Dermis microvascular lymphatic vessel endothelial cell (primary cell): ENCODE measurements at places on chromosomes 4 and X.
A peak's percentile ranks its signal among the peaks of the same experiment; 100 is the strongest.

DNA sequence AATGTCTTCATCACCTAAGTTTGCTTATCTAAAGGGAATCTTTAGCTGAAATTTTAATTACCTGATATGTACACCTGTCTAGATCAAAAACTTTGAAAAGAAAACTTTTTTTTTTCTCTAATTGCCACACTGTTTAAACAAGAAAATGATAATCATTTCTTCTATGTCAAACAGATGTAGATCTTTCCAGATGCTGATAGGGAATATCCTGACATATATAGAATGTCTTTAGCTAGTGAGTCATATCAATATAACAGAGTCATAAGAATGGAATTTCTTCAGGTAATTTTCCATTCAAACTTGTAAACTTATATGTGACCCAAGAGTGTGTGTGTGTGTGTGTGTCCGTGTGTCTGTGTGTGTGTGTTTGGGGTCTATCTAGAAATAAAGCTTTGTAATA is 271.9 kb downstream of the GPM6A start:
- no peak for DNase-seq

GRCh38 chr4:135411251-135411650 is 1209.7 kb upstream of the PABPC4L start:
- no peak for DNase-seq

GRCh38 chr4:114577386-114577785 is 21.2 kb upstream of the UGT8 start:
- no peak for DNase-seq

- DNase-seq, result peak; percentile 15
These were observed 30.9 kb upstream of the DDX3X start for GRCh38 chrX:41303013-41303412.

DNA sequence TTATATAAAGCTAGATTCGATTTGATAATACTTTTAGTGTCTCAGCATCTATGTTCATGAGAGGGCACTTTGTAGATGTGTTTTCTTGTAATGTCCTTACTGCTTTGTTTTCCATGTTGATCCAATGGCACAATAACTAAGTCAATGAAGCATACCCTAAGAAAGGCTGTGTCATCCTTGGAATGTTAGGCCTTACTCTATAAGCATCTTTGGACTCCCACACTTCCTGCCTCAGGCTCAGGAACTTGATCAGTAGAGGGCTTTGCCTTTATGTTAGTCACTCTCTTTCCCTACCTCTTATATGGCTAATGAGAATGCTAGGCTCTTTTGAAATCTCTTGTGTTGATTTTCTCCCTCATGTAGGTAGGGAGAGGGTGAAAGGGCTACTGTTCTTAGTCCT is 33.2 kb upstream of the EDA2R start:
- no peak for DNase-seq

- no peak for DNase-seq
These were observed 33.5 kb upstream of the IGSF1 start for GRCh38 chrX:131322651-131323050.

DNA sequence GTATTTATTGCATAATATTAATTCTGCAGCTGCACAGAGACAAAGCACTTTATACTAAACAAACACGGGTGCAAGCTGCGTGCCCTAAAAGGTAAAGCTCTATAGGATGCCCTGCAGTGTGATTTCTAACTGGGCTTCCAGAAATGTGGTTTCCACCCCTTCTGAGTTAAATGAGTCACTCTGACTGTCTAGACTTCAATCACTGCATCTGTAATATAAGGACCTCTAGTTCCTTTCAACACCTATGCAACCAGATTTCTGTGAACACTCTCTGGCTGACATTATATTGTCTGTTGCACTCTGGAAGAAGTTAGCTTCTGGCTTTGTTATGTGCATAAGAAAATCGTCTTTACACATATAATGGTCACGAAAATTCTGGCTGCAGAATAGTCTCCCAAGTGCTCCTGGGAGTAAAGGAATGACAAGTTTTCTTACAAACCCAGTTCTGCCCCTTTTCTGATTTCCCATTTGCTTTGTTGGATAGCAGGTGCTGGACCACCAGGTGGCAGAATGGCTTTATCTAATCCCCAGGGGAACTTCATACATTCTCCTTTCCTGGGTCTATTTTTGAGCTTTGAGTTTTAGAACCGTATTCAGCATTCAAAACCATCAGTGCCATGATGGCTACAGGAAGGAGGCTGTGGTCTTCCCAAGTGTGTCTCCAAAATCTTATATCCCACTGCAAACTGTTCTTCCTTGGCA is 842.2 kb downstream of the STIM2 start:
- DNase-seq, result no peak

GRCh38 chr4:5722328-5722727 is 11.3 kb downstream of the EVC start:
- DNase-seq, result no peak

GRCh38 chr4:10589799-10590198 is 94.8 kb downstream of the CLNK start:
- DNase-seq, result no peak

- peak; percentile 60 for DNase-seq
These were observed 49.1 kb downstream of the APOOL start for GRCh38 chrX:85052636-85053343.

DNA sequence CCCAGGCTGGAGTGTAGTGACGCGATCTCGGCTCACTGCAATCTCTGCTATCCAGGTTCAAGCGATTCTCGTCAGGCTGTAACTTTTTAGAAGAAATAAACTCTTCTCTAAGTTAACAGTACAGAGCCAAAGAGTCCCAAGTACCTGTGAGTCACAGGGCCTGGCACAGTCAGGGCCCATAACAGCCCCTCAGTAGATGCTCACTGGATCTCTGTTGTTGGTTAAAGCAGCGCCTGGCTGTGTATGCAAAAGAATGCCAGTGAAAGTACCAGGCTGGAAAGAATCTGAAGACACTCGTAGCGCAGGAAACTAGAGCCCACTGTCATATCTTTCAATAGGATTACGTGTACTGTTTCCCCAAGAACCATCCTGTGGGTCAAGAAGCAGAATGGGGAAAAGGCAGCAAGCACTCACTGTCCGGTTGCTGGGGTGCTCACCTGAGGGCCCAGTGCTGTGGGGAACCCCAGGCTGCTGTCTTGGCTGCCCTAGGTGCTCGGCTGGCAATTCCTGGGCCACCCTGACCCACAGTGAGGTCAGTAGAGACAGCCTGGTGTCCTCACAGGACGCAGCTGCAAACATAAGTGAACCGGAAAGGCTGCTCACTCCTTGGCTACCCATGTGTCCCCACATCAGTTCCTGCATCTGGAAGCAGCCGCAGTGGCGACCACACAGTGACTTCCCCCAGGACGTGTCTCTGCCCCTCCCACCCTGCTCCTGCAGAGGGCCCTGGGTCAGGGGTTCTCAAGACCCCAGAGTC is 3.1 kb upstream of the SLBP start:
- DNase-seq, result peak; percentile 38

- no peak for DNase-seq
These were observed 155.1 kb downstream of the PPP3CA start for GRCh38 chr4:101192244-101192643.

DNA sequence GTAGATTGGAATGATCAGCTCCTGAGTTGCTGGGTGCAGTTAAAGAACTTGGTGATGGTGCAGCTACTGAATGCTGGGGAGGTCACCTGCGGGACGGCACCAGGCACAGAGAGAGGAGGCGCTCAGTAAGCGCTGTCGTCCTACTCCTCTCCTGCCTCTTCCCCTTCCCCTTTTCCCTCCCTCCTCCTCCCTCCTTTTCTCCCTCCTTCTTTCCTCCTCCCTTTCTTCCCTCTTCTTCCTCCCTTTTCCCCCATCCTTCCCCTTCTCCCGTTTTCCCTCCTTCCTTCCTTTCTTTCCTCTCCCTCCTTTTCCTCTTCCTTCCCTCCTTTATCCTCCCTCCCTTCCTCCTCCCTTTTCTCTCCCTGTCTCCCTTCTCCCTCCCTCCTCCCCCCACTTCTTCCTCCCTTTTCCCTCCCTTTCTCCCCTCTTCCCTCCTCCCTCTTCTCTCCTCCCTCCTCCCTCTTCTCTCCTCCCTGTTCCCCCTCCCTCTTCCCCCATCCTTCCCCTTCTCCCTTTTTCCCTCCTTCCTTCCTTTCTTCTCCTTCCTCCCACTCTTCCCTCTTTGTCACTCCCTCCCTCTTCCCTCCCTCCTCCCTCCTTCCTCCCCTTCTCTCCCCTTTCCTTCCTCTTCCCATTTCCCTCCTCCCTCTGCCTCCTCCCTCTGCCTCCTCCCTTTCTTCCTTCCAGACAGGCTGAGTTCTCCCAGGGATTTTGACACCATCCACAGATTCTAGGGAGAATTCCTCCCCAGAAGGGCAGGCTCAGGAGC is 87.9 kb upstream of the PSAPL1 start:
- no peak for DNase-seq
